ENCODE measurements at places on chromosomes 1 and 21.

DNA sequence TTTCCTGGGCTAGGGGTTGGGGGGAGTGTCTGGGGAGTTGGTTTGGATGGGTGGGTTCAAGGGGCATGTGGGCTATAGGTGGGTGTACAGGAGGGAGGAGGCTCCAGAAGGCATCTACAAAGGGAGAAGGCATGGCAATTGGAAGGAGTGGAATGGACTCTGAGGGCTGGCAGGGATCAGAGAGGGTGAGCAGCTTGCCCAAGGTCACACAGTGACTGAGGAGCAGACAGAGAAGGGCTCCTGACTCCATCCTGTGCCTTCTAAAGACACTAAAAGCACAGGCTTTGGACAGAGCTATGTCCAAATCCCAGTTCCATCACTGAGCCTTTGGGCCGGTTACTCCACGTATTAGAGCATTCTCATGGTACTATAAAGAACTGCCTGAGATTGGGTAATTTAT lies 151.8 kb downstream of the PTPRU start:
- no peak for DNase-seq

- DNase-seq, result no peak
Measured at GRCh38 chr1:170967042-170967910, 31.9 kb downstream of the MROH9 start.

DNA sequence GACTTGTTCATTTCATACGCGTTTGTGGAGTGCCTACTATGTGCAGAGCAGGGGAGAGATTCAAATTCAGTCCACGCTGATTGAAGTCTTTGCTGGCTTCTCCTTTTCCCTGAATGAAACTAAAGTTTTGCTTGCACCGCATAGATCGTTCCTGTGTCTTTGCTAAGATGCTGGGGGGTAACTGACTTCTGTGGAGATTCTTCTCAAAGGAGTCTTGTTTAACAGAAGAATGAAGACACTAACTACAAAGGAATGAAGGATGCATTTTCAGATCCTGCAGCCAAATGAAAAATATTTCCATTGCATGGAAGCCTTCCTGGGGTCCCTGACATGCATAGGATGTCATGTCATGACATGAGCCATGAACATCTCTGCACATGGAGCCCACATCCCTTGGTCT lies 26.9 kb upstream of the H6PD start:
- no peak for DNase-seq

- DNase-seq, result no peak
Measured at GRCh38 chr1:28981210-28981609, 66.8 kb downstream of the EPB41 start.
